ENCODE measurements at places on chromosomes 3 and 15.

DNA sequence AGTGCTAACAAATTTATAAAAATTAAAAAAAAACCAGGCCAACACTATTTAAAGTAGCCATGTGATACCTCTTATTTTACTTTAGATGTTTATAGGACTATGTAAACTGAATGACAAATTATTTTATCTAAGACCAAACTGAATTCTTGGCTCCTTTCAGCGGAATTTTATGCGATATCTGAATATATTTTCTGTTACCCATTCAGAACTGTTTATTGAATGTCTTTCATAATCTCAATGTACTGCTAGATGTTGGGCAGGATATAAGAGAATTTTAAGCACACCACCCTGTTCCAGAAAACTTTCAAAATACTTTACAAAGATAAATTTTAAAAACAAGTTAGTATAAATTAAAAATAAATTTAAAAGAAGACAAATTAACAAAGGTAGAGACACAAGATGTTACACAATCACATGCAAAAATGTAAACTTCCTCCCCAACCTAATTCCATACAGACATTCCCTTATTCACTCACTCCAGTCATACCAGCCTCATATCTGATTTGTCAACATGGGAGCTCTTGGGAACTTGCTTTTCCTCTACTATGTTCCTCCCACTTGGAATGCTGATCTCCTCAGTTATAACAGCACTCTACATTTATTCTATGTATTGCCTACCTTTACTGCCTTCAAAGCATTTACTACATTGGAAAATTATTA is 154.6 kb upstream of the MBNL1 start:
- no peaks in the 10 kb centered on the region for H3K36me3 ChIP-seq
- H3K4me3 ChIP-seq, result no peak overlapping the region
- no peak overlapping the region for H3K27ac ChIP-seq

GRCh38 chr3:11391174-11391879 is 119.1 kb downstream of the ATG7 start:
- H3K27me3 ChIP-seq, result no peaks in the 10 kb centered on the region
- peaks cover 18% of the 10 kb centered on the region for H3K36me3 ChIP-seq
- no peak overlapping the region for H3K4me3 ChIP-seq

- H3K4me3 ChIP-seq, result no peak overlapping the region
These were observed 193.4 kb upstream of the RASGRP1 start for GRCh38 chr15:38758043-38758442.

- H3K27ac ChIP-seq, result no peak overlapping the region
- DNase-seq, result no peak
- no peak overlapping the region for H3K4me3 ChIP-seq
- H3K27me3 ChIP-seq, result no peaks in the 10 kb centered on the region
- no peaks in the 10 kb centered on the region for H3K4me1 ChIP-seq
- peaks cover 10% of the 10 kb centered on the region for H3K36me3 ChIP-seq
These were observed 181.8 kb downstream of the MCTP2 start for GRCh38 chr15:94412979-94413746.

DNA sequence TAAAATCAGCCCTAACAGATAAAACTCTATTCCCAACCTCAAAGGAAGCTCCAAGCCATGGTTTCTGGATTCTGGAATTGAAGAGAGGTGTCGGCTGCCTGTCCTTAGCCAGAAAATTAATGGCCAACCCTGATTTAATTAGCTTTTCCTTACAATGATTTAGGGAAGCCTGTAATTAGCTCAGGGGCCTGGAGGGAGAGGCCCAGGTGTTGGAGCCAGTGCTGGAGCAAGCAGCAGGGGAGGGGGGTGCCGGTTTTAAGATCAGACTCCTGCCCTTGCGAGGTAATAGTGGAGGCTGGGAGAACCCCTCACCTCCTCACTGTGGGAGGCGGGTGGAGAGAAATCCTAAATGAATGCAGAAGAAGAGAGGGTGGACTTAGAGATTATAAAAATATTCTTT is 14.7 kb upstream of the ATP2B2 start:
- peak overlapping the region; percentile 20 for H3K27ac ChIP-seq
- no peaks in the 10 kb centered on the region for H3K4me1 ChIP-seq
- peaks cover 20% of the 10 kb centered on the region for H3K27me3 ChIP-seq
- no peak overlapping the region for H3K4me3 ChIP-seq
- no peak for DNase-seq
- no peaks in the 10 kb centered on the region for H3K36me3 ChIP-seq

GRCh38 chr15:31975830-31976229 is 54.5 kb upstream of the CHRNA7 start:
- DNase-seq, result no peak
- peaks cover 37% of the 10 kb centered on the region for H3K27me3 ChIP-seq
- no peak overlapping the region for H3K27ac ChIP-seq
- H3K36me3 ChIP-seq, result no peaks in the 10 kb centered on the region
- H3K4me1 ChIP-seq, result peaks cover 3% of the 10 kb centered on the region
- no peak overlapping the region for H3K4me3 ChIP-seq

GRCh38 chr3:197454014-197454413 is 101.8 kb downstream of the BDH1 start:
- H3K4me3 ChIP-seq, result no peak overlapping the region
- H3K36me3 ChIP-seq, result no peaks in the 10 kb centered on the region
- peaks cover 22% of the 10 kb centered on the region for H3K27me3 ChIP-seq
- DNase-seq, result no peak
- no peak overlapping the region for H3K27ac ChIP-seq
- peaks cover 13% of the 10 kb centered on the region for H3K4me1 ChIP-seq

- H3K27me3 ChIP-seq, result no peaks in the 10 kb centered on the region
- no peak overlapping the region for H3K27ac ChIP-seq
- H3K4me3 ChIP-seq, result no peak overlapping the region
- no peaks in the 10 kb centered on the region for H3K4me1 ChIP-seq
These were observed 48.5 kb downstream of the EFHB start for GRCh38 chr3:19885468-19885867.

DNA sequence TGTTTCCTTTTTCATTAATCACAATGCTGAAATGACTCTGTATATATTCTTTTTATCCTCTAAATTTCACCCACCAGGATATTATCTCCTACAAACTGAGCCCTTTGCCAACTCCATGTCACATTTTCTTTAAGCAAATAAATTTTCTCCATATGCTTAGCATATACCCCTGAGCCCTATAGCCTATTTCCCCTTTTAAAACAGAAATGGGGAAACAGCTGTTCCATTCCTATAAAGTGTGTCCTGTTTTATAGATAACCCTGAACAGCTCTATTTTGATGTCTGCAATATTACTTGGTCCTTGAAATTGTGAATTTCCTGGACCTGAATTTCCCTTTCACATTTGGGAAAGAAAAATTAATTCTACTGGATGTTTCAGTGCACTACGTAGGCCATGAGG is 15.6 kb upstream of the FILIP1L start:
- H3K4me1 ChIP-seq, result peaks cover 10% of the 10 kb centered on the region
- no peak for DNase-seq
- H3K27me3 ChIP-seq, result no peaks in the 10 kb centered on the region
- no peak overlapping the region for H3K27ac ChIP-seq
- peaks cover 6% of the 10 kb centered on the region for H3K36me3 ChIP-seq
- H3K4me3 ChIP-seq, result no peak overlapping the region

GRCh38 chr3:36075491-36075890 is 304.8 kb upstream of the STAC start:
- H3K27me3 ChIP-seq, result no peaks in the 10 kb centered on the region
- DNase-seq, result no peak
- no peak overlapping the region for H3K27ac ChIP-seq

DNA sequence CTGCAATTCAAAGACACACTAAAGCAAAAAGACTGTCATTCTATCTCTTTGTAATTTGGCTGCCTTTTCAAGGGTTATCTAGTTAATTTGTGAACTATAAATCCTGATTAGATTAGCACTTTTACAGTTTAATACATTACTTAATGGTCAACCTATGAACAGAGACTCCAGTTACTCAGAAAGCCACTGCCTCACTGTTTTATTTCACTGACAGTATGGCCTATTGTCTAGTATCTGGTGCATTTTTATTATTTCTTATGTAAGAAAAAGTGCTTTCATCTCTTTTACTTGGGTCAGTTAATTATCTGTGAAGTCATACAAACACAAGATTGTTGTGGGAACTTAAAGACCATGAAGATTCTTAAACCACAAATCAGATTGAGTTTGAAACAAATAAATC is 133.8 kb downstream of the ZBBX start:
- DNase-seq, result no peak
- no peak overlapping the region for H3K27ac ChIP-seq
- H3K36me3 ChIP-seq, result no peaks in the 10 kb centered on the region
- H3K27me3 ChIP-seq, result no peaks in the 10 kb centered on the region
- no peak overlapping the region for H3K4me3 ChIP-seq
- no peaks in the 10 kb centered on the region for H3K4me1 ChIP-seq

DNA sequence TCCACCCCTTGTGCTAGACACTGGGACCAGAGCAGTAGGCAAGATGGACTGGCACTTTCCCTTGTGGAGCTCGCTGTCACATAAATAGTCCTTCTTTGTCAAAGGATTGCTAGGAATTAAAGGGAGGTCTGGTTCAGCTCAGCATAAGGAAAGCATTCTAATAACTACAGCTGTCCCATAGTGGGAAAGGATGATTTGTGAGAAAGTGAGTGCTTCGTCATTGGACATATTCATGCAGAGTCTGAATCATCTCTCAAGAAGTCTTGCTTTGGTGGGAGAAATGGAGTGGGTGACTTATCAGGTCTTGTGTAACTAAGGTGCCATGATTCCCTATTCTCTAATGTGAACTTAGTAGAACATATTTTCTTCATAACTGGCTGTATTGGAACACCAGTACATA is 14.7 kb downstream of the PPARG start:
- H3K4me3 ChIP-seq, result no peak overlapping the region
- H3K27ac ChIP-seq, result no peak overlapping the region
- H3K4me1 ChIP-seq, result peaks cover under 1% of the 10 kb centered on the region
- no peak for DNase-seq

GRCh38 chr3:180855364-180855763 is 57.1 kb upstream of the FXR1 start:
- no peak for DNase-seq
- no peak overlapping the region for H3K27ac ChIP-seq
- no peak overlapping the region for H3K4me3 ChIP-seq
- no peaks in the 10 kb centered on the region for H3K4me1 ChIP-seq
- peaks cover 43% of the 10 kb centered on the region for H3K27me3 ChIP-seq

- no peaks in the 10 kb centered on the region for H3K36me3 ChIP-seq
- H3K4me3 ChIP-seq, result no peak overlapping the region
- no peak overlapping the region for H3K27ac ChIP-seq
- no peak for DNase-seq
These were observed 603.1 kb downstream of the MCTP2 start for GRCh38 chr15:94834494-94834893.

- no peaks in the 10 kb centered on the region for H3K27me3 ChIP-seq
- H3K36me3 ChIP-seq, result no peaks in the 10 kb centered on the region
- H3K4me3 ChIP-seq, result no peak overlapping the region
- no peak overlapping the region for H3K27ac ChIP-seq
- DNase-seq, result no peak
These were observed 53.6 kb downstream of the VGLL3 start for GRCh38 chr3:86937306-86937791.

- DNase-seq, result no peak
- no peak overlapping the region for H3K27ac ChIP-seq
- no peaks in the 10 kb centered on the region for H3K4me1 ChIP-seq
- no peaks in the 10 kb centered on the region for H3K36me3 ChIP-seq
These were observed 39.0 kb downstream of the CYP19A1 start for GRCh38 chr15:51299187-51300015.

GRCh38 chr15:40065166-40065565 is 26.2 kb upstream of the SRP14 start:
- H3K36me3 ChIP-seq, result peaks cover 7% of the 10 kb centered on the region
- peaks cover 17% of the 10 kb centered on the region for H3K4me1 ChIP-seq
- DNase-seq, result no peak
- H3K27ac ChIP-seq, result no peak overlapping the region
- no peak overlapping the region for H3K4me3 ChIP-seq
- no peaks in the 10 kb centered on the region for H3K27me3 ChIP-seq

- no peak for DNase-seq
- H3K36me3 ChIP-seq, result peaks cover 3% of the 10 kb centered on the region
- H3K27ac ChIP-seq, result no peak overlapping the region
- peaks cover 6% of the 10 kb centered on the region for H3K4me1 ChIP-seq
These were observed 184.3 kb downstream of the UBE2E2 start for GRCh38 chr3:23387286-23387918.

GRCh38 chr15:77607111-77607893 is 25.4 kb downstream of the LINGO1 start:
- no peaks in the 10 kb centered on the region for H3K27me3 ChIP-seq
- H3K27ac ChIP-seq, result no peak overlapping the region
- H3K36me3 ChIP-seq, result no peaks in the 10 kb centered on the region
- H3K4me1 ChIP-seq, result peaks cover 6% of the 10 kb centered on the region

- H3K4me3 ChIP-seq, result peak overlapping the region; percentile 100
- peaks cover 26% of the 10 kb centered on the region for H3K4me1 ChIP-seq
- H3K27ac ChIP-seq, result peak overlapping the region; percentile 100
- H3K27me3 ChIP-seq, result no peaks in the 10 kb centered on the region
These were observed 2.0 kb upstream of the UBP1 start for GRCh38 chr3:33442190-33442589.

GRCh38 chr3:121330118-121330517 is 215.7 kb downstream of the POLQ start:
- H3K27ac ChIP-seq, result no peak overlapping the region
- no peak overlapping the region for H3K4me3 ChIP-seq
- H3K4me1 ChIP-seq, result no peaks in the 10 kb centered on the region

- H3K27me3 ChIP-seq, result no peaks in the 10 kb centered on the region
- no peaks in the 10 kb centered on the region for H3K36me3 ChIP-seq
- H3K4me1 ChIP-seq, result no peaks in the 10 kb centered on the region
- no peak overlapping the region for H3K4me3 ChIP-seq
- no peak for DNase-seq
- no peak overlapping the region for H3K27ac ChIP-seq
These were observed 76.2 kb downstream of the ITGB5 start for GRCh38 chr3:124810970-124811369.

DNA sequence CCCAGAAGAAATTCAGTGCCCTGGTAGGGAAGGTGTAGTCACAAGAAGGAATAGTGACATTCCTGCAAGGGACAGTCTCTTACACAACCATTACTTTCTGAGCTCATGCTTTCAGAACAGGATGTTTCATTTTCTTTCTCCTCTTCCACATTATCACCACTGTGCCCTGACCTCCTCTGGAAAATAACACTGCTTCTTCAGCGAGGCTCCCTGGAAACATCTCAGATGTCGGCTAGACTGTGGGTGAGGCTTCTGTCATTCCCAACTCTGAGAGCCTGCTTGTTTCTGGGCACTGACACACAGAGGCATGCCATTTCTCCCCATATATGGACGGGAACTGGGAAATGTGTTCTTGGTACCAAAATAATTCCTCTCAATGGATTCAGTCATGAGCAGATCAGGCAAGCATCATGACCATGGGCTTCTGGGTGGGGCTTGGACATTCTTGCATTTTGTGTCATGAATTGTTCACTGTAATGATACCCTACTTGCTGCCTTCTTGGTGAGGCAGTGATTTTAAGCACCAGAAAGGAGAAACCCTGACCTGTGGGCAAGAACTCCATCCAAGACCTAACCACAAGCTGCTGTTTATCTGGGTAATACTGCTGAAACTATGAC is 14.3 kb upstream of the TNFAIP8L3 start:
- DNase-seq, result no peak
- H3K27ac ChIP-seq, result no peak overlapping the region
- no peaks in the 10 kb centered on the region for H3K36me3 ChIP-seq
- H3K4me3 ChIP-seq, result no peak overlapping the region
- peaks cover 17% of the 10 kb centered on the region for H3K27me3 ChIP-seq
